NCI-H446 treated with DMSO at 0.1 percent for 48 hours (cell line): ENCODE measurements at places on chromosomes 6 and 20.

DNA sequence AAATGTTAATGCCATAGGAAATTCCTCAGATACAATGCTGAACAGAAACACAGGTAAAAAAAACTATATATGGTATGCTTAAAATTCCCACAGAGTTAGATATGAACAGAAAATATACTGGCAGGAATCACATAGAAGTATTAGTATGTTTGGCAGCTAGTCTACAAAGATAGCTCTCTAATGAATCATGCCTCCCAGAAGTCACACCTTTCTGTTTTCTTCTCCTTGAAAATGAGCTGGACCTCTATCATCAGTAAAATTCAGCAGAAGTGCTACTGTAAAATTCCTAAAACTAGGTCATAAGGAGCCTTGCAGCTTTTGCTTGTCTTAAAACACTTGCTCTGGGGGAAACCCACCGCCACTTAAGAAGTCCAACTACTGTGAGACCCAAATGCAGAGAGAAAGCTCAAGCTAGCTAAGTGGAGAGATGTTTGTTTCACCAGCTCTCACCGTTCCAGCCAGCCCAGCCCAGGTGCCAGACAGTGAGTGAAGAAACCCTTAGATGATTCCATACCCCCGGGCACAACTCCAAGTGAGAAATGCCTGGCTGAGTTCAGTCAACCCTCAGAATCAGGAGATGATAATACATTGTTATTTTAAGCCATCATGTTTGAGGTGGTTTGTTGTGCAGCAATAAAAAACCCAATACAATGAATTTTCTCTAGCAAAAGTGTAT, 43.0 kb downstream of the TSPYL4 start:
- no peak for DNase-seq

DNA sequence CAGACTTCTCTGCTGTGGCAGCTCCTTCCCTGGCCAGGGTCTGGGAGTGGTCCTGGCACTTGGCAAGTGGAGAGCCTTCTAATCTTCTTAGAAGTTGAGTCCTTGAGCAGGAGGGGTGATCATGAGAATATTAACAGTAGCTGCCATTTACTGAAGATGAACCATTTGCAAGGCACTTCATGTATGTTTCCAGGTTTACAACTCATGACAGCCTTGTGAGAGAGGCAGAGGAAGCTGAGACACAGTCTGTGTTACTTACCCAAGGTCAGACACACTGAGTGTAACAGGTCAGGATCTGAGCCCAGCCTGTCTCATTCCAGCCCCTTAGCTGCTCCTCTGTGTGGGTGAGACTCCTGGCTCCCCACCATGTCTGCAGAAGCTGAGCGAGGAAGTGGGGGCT, 45.5 kb upstream of the SRF start:
- no peak for DNase-seq

DNA sequence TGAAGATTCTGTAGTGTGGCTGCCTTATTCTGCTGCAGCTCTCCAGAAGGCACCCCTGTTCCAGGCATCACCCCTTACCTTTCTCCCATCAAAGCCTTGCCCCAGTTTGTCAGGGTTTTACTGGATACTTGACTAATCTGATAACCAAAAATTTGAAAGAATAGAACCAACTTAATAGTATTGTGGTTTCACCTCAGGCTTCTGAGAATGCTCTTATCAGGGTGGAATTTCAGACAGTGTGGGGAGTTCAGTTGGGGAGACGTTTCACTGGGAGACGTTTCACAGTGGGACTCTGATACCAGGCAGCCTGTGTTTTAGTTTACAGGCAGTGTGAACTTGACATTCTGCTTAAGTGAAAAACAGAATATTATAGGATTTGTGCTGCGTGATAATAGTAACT, 50.5 kb downstream of the SCAND1 start:
- DNase-seq = no peak

GRCh38 chr6:52752310-52752709, 11.0 kb downstream of the GSTA2 start:
- DNase-seq = no peak

GRCh38 chr20:35339007-35339406, 46.8 kb upstream of the FAM83C start:
- peak; percentile 10 for DNase-seq

DNA sequence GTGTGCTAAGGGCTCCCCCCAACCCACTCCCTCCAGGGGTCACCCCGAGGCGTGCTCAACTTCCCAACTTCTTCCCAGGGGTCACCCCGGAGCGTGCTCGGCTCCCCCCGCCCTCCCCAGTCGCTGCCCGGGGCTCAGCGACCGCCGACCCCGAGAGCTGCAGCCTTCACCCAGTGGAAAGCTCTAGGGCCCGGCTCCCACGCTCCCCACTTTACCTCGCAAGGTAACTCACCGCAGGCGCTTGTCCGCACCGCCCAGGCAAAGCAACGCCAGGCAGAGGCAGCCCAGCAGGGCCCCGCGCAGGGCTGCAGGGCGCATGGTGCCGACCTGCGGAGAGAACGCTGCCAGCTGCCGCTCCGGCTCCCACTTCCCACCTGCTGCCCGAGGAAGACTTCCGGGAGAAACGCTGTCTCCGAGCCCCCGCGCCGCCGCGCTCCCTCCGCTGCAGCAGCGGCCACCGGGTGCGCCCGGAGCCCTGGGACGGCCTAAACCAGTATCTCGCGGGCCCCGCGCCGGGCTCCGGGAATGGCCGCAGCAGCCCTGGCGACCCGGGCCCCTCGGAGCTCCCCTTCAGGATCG, 396 bp downstream of the RNASET2 start:
- DNase-seq = no peak

- no peak for DNase-seq
Observed at GRCh38 chr6:30802731-30803130, 58.4 kb upstream of the IER3 start.

- DNase-seq = no peak
Observed at GRCh38 chr6:74993136-74993535, 212.7 kb downstream of the COL12A1 start.

DNA sequence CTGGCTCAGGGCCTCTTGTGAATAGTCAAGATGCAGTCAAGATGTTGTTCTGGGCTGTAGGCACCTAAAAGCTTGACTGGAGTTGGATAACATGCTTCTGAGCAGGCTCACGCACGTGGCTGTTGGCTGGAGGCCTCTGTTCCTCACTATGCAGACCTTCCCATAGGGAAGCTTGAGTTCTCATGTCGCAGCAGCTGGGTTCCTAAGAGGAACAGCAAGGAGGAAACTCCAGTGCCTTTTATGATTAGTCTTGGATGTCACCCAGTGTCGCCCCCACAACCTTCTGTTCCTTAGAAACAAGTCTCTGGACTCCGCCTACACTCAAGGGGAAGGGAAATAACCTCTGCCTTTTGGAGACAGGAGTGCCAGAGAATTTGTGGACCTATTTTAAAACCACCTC, 210.7 kb downstream of the BCAS1 start:
- no peak for DNase-seq

DNA sequence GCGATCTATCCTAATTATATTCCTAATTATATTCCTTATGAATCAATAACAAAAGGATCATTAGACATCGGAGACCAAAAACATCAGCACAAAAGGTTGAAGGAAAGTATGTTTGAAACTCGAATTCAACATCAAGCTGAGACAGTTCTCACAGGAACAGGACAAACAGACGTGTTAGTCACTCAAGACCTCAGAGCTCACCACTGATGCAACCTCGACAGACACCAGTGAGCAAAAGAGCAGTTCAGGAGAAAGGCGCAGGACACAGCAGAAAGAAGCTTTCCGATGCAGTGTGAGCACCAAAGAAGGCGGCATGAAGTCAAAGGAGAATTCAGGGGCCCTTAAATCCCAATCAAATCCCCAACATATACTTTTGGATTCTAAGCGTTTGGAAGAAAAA, 6.3 kb upstream of the RAMACL start:
- DNase-seq = no peak

GRCh38 chr20:40639132-40639531, 49.9 kb downstream of the MAFB start:
- DNase-seq = no peak

DNA sequence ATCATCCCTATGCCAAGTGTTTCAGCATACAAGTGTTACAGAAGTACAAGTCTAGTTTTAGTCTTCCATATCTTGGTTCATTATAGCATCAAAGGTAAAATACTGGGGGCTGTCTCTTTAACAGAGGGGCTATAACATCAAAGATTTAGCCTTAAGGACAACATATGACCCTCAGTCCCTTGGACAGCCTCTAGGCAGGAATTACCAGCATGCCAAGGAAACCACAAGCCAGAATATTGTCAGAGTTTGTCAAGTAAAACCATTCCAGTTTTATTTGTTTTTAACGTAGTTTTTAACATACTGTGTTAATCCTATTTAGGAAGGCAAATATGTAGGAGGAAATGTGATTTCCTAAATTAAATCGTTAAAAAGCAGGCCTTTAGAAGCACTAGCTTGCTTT, 18.6 kb downstream of the ZKSCAN8 start:
- no peak for DNase-seq

DNA sequence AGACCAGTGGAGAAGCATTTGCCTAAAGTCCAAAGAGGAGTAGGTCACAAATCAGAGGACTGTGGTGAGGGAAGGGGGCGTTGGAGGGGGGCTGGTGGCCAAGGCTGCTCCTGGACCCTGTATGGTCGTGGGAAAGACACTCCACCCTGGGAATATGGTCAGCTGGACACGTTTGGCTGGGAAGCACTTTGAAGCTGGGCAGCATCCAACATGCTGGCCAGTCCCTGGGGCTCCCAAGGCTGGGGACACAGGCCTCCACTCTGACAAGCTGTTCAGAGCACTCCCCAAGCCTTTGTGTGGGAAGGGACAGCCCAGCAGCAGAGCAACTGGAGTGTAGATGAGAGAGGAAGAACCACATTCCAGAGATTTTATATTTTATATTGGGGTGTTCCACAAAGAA, 203.2 kb downstream of the ANKRD60 start:
- DNase-seq = no peak

GRCh38 chr6:3630258-3630835, 121.2 kb downstream of the PXDC1 start:
- no peak for DNase-seq

- no peak for DNase-seq
Observed at GRCh38 chr6:6614983-6615349, 26.4 kb downstream of the LY86 start.

- DNase-seq = no peak
Observed at GRCh38 chr6:107819964-107820337, 4.2 kb downstream of the SCML4 start.

GRCh38 chr20:43904827-43905177, 9.8 kb upstream of the TOX2 start:
- no peak for DNase-seq

DNA sequence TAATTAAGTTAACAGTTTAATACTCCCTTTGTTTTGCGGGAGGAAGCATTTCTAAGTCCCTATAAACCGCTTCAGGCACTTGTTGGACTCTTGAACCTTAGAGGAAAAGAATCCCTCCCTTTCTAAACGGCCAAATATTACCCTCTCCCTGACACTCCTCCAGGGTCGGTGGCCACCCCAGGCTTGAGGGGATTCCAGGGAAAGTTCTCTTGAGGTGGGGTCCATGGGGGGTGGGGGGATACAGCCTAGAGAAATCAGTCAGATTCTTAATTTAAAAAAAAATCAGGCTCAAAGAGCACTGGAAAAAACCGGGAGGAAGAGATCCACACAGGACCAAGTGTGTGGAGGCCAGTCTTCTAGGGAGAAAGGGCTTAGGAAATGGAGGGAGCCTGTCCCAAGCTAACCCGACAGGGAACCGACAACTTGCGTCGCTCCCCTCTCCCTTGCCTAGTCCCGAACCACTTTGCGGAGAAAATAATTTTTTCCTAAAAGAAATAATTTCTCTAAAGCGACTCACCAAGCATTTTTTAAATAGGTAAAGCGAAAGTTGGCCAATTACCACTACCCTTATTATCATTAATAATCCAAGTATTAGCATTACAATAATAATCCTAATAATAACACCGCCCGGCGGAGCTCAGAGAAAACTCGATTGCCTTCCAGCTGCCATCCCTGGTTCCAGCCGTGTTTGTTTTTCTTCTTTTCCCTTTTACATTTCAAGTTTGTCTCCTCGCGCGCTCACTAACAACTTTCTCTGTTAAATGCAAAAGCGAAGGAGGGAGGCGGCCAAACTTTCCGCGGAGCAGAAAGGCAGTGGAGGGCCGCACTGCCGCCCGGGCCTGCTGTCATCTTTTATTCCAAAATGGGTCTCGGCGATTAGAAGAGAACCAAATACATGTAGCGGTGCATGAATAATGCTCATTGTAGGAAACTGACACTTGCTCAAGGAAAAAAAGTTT, 4.8 kb downstream of the NR2E1 start:
- no peak for DNase-seq

DNA sequence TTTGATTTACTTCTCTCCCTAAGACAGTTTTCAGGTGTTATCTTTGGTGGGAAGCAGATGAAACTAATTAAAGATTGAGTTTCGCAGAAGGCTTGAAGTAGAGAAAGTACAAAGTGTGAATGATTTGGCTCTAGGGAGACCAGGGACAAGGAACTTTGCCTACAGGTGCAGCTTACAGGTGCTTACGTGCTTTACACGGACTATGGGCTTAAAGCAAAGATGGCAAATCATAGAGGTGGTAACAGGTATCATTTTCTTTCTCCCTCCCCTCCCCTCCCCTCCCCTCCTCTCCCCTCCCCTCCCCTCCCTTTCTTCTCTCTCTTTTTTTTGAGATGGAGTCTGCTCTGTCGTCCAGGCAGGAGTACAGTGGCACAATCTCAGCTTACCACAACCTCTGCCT, 136.3 kb downstream of the SLC35B3 start:
- no peak for DNase-seq

GRCh38 chr6:35489995-35490791, 6.7 kb downstream of the TEAD3 start:
- DNase-seq = peak; percentile 52

GRCh38 chr6:25485821-25486534, 166.0 kb upstream of the SCGN start:
- peak; percentile 82 for DNase-seq

- no peak for DNase-seq
Observed at GRCh38 chr20:64261138-64261537, 5.6 kb downstream of the PCMTD2 start.

GRCh38 chr20:17226410-17227218, at the start of gene PCSK2:
PCSK2 (plus strand) TSS chr20:17227040; CDS start chr20:17227306, 266 bp downstream.
- peak; percentile 94 for DNase-seq

GRCh38 chr6:121756666-121757065, 321.2 kb downstream of the GJA1 start:
- DNase-seq = no peak

DNA sequence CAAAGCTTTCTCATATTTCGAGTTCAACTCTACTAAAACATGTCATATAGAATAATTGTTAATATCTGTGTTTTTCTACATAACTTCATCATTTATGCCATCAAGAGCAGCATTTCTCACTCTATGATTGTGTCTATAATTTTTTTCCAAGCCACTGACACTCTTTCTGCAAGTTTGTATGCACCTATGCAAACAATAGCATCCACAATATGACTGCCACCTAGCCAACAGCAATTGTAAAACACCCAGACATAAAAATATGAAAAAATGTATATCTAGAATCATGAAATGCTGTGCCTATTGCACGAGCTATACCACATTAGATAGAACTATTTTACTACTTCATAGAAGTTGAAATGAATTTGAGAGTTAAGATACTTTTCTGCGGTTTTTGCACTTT, 286.5 kb upstream of the MARCKS start:
- no peak for DNase-seq

- DNase-seq = no peak
Observed at GRCh38 chr20:18223409-18223808, 64.9 kb upstream of the ZNF133 start.

- no peak for DNase-seq
Observed at GRCh38 chr6:154469306-154469935, 41.1 kb downstream of the CNKSR3 start.
